ACHN (cell line): ENCODE measurements at places on chromosomes 4 and X.

- DNase-seq: no peak
These were observed 21.2 kb downstream of the USP53 start for GRCh38 chr4:119233750-119234149.

DNA sequence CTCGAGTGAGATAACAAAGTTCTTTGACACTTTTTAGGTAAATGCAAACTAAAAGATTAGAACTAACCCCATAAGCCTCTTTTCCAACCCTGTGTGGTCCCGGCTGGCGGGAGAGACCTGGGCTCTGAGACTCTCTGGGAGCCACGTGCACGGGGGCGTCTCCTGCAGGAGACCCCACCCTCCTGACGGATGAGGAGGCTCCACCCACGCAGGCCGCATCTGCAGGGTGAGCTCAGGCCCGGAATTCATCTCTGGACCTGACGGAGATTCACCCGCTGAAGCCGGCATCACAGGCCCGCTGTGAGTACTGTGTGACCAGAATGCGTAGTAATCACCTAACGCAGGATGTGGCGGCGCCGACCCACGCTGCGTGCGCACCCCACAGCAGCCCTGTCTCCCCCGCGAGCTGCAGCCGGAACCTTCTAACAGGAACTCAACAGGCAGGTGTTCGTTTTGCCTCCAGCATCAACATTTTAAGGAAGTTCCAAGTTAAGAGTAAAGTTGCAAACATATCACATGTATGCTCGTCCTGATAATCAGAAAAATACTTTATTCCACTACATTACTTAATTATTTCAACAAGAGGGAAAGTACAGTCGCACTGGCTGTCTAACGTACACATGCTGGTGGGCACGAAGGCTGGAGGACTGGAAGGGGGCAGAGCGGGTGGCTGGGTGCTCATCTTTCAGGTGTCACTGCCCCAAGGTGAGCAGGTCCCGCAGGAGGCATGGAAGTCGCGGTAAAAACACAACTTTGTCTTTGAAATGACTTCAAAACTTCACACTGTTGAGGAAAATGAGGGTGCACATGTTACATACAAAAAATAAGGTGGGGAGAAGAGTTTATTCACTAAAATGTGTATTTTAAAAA, 44.5 kb downstream of the FGFRL1 start:
- no peak for DNase-seq

DNA sequence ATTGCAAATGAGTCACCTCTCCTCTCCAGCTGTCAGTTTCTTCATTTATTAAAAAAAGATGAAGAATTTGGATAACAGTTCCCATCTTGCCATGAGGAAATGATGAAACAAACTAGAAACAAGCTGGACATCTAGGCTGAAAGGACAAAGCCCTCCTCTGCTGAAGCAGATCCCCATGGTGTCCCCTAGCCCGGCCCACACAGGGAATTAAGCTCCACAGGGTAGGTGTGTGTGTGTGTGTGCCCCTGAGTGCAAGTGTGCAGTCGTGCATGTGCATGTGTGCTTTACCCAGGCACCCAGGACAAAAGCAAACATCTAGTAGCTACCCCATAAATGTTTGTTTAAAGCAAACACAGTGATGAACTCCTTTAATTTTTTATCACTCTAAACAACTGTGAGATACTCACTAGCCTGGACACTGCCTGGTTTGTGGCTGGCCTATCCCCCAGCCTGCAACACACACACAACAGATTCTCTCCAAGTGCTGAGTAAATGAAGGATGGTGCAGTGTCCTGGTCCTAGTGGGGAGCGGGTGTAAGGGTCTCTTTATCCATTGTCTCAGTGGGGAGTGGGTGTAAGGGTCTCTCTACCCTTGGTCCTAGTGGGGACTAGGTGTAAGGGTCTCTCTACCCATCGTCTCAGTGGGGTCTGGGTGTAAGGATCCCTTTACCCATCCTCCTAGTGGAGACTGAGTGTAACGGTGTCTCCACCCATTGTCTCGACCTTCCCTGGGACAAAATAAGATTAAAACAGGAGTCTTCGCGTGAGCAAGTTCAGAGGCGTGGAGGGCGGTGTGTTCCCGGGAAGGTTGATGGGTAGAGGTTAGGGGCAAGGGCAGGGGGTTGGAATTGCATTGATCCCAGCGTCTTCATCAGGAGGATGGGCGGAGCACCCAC, 688 bp upstream of the EVC start:
- peak; percentile 31 for DNase-seq

- peak; percentile 46 for DNase-seq
These were observed 53.9 kb downstream of the FAT4 start for GRCh38 chr4:125368671-125369081.

DNA sequence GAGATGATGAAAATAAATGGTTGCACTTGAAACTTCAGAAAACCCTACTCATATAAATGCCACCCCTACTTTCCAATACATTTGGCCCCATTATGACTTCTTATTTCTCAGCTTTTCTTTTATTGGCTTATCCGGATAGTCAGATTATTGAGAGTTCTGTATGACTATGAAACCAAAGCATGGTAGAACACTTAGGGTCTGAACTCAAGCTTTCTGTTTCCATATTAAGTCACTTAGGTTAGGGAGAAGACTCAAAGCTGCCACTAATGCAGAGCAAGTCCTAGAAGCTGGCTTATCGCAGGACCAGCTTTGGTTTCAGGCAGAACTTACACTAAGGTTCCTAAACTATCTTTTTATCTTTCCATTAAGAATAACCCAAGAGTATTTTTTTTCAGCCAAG, 229.9 kb upstream of the CPEB2 start:
- DNase-seq: no peak

- no peak for DNase-seq
These were observed 177.1 kb downstream of the UNC5C start for GRCh38 chr4:95371476-95372224.

DNA sequence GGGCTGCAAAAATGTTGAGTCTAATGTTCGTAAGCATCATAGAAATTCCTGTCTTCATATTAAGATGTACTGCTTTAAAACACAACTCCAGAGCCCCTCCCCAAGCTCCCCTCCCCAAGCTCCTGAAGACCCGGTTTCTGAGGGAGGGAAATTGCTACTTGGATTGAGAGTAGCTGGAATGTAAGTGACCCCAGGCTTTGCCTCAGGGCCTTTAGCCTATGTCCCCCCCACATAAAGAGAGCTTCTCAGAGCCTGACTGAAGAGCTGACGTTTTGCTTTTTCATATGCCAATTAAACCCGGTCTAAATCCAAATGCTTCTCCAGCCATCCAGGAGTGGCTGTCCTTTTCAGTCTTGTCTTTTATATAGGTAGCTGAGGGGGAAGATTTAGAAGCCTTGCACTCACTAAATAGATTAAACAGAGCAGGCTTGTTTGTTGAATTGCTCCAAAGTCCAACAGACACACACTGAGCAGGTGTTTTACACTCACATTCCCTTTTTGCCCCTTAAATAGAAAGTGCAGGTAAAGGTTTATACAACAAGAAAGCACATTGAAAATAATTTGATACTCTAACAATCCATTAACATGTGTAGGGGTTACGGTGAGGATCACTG, 19.6 kb downstream of the ARX start:
- DNase-seq: no peak

DNA sequence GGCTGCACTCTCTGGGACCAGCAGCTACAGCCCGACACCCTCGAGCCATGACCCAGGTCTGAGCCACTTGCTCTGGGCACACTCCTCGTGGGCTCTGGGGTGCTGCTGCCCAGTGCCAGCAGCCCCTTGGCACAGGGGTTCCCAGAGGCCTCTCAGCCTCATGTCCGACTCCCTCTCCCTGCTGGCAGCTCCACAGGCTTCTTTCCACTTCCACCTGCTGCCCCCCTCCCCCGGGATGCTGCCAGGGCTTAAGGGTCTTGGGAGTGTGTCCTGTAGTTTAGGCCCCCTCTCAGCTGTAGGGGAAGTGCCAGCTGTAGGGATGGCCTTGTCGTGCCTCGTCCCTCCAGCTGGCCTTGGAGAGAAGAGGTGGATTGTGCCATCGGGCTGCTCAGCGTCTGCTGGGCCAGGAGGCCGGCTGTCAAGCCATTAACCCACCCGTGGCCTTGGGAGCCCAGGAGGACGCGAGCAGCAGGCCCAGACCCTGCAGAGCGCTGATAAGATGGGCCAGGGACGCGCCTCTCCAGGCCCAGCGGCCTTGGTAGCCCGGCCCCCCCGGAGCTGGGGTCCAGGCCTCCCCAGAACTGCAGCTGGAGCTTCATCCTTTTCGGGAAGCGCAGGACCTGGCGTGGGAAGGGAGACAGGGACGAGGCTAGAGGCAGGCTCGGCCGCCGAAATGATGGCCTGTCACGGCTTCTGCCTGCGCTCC, 1.0 kb upstream of the USP27X start:
- no peak for DNase-seq
